ENCODE measurements at places on chromosomes 3 and 15. TPM values are rescaled to one million over a fixed set of nuclear protein-coding genes. Genes with fewer than 3 reads are reported as not detected.

The NR1I2 gene
- total RNA-seq, result 10.9 TPM

GRCh38 chr3:108124337-108125152, 33.7 kb upstream of the CD47 start:
- DNase-seq, result no peak

The TM4SF4 gene
- total RNA-seq, result 0.95 TPM

The SNX33 gene
- 10.8 TPM for total RNA-seq

DNA sequence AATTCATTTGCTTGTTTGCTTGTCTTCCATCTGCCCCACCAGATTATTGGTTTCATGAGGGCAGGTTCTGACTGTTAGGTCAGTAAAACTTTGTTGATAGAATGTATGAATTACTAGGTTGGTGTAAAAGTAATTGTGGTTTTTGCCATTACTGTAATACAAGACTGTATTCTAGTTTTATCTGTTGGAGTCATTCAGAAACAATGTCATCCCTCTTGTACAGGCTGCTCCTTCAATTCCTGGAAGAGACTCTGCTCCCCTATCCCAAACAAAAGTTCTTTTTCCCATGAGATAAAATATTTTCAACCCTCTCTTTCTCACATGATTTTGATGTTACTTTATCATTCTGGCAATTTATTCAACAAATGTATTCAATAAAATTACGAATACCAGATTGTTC, 115.0 kb downstream of the CHST2 start:
- DNase-seq, result no peak

DNA sequence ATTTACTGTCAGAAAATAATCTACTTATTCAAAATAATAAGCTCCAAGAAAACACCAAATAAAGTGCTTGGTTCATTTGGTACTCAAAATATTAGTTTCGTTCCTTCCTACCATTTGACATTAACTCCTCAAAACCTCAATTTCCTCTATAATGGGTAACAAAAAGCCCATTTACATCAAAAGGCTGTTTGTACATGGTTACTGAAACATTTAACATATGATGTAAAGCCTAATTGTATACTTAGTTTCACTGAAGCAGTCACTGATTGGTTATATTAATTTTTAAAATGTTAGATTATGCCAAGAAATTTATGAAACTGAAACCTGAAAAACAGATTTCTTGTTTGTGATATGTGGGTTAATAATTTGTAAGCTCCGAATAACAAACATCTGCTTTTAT, 14.7 kb downstream of the XRN1 start:
- no peak for DNase-seq
